ENCODE measurements at places on chromosomes 5 and 9.

DNA sequence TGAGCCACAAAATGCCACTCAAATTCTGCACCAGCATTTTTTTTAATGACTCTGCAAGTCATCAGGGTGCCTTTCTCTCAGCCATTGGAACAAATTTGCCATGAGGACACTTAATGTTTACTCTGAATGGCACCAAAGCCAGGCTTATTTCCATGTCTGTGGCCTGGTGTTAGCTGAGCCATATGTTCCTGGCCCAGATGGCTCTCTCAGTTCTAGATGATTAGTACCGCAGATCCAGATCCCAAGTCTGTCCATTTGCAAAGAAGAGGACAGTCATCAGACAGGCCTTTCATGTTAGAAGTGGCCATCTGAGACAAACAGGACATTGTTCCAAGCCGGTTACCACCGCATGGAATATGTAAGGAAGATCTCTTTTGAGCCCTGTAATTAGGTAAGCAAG lies 70.3 kb downstream of the INSYN2B start:
- peaks cover 20% of the 10 kb centered on the region for H3K36me3 ChIP-seq
- no peak overlapping the region for H3K4me3 ChIP-seq
- no peak overlapping the region for H3K27ac ChIP-seq
- no peaks in the 10 kb centered on the region for H3K4me1 ChIP-seq
- DNase-seq, result no peak

DNA sequence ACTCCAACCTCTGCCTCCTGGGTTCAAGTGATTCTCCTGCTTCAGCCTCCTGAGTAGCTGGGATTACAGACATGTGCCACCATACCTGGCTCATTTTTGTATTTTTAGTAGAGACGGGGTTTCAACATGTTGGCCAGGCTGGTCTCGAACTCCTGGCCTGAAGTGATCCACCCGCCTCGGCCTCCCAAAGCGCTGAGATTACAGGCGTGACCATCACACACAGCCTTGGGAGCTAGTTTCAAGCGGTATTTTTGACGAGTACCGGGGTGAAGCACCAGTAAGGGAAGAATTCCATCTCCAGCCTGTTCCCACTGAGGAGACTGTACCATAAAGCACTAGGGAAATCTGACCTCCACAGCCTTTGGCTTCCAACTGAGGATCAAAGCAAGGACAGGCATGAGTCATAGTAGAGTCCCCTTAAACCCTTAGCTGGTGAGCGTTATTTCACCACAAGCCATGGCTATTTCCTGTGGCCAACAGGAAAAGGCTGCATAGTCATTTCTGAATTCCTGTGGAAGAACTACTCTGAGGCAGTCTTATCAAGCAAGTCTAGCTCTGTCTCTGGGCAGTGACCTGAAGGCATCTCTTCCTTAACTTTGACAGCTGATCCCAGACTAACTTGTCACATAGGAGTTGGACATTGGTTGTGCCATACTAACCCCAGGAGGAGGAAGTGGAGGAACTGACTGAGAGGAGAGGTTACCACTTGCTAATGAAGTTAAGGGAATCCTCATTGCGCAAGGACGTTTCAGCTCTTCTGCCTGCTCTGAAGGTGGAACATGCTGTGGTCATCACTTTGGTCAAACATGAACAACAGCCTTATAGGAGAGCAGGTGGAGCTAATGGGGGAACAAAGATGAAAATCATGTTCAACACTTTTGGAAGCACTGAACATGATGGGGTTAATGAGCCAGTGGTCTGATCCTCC lies 85.8 kb upstream of the DMRT1 start:
- H3K4me3 ChIP-seq, result no peak overlapping the region
- no peak overlapping the region for H3K27ac ChIP-seq
- peaks cover 3% of the 10 kb centered on the region for H3K36me3 ChIP-seq
- peaks cover 26% of the 10 kb centered on the region for H3K4me1 ChIP-seq
- peaks cover 10% of the 10 kb centered on the region for H3K27me3 ChIP-seq

GRCh38 chr9:33128570-33128969 lies 38.6 kb downstream of the B4GALT1 start:
- H3K27me3 ChIP-seq, result no peaks in the 10 kb centered on the region
- DNase-seq, result no peak
- H3K36me3 ChIP-seq, result peaks cover 31% of the 10 kb centered on the region
- no peak overlapping the region for H3K27ac ChIP-seq

DNA sequence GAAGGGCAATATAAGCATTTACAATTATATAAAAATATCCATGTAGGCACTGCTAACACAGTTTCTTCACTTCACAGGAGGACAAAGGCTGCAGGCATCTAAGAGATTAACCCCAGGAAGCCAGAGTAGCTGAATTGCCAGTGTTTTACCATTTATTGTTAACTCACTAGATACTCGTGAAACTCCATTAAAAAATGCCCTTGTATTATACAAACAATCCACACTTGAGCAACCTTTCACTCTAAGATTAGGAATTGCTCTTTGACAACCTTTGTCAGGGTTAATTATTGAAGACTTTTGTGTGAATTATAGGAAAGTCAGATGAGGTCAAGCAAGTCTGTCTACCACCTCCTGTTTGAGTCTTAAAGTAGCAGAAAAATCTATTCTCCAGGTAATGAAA lies 317.8 kb downstream of the ADGRV1 start:
- no peak overlapping the region for H3K27ac ChIP-seq
- no peaks in the 10 kb centered on the region for H3K36me3 ChIP-seq
- no peak overlapping the region for H3K4me3 ChIP-seq
- peaks cover 41% of the 10 kb centered on the region for H3K27me3 ChIP-seq
- DNase-seq, result no peak
- peaks cover 35% of the 10 kb centered on the region for H3K4me1 ChIP-seq

DNA sequence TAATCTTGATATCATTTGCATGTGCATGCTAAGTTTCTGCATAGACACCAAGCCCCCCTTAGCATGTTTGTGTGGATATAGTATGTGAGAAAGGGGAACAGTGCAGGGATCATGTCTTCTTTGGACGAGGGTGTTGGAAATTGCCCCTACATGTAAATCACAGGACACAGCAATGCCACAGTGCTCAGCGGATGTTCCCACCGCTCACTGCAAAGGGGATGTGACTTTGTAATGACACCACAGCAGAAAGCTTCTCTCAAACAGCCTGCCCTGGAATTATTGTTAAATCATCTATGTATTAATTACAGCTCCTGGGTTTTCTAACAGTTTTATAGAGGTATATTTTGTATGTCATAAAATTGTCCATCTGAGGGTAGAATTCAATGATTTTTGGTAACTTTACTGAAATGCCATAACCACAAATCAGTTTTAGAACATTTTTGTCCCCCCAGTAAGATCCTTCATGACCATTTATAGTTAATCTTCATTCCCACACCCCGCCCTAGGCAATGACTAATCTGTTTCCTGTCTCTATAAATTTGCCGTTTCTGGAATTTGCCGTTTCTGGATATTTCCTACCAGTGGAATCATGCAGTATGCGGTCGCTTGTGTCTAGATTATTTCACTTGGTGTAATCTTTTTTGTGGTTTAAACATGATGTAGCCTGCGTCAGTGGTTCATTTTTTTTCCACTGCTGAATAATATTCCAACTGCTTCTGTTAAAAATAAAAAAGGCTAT lies 648.5 kb upstream of the WWC1 start:
- no peak for DNase-seq
- no peaks in the 10 kb centered on the region for H3K27me3 ChIP-seq
- H3K27ac ChIP-seq, result no peak overlapping the region
- H3K4me1 ChIP-seq, result no peaks in the 10 kb centered on the region

DNA sequence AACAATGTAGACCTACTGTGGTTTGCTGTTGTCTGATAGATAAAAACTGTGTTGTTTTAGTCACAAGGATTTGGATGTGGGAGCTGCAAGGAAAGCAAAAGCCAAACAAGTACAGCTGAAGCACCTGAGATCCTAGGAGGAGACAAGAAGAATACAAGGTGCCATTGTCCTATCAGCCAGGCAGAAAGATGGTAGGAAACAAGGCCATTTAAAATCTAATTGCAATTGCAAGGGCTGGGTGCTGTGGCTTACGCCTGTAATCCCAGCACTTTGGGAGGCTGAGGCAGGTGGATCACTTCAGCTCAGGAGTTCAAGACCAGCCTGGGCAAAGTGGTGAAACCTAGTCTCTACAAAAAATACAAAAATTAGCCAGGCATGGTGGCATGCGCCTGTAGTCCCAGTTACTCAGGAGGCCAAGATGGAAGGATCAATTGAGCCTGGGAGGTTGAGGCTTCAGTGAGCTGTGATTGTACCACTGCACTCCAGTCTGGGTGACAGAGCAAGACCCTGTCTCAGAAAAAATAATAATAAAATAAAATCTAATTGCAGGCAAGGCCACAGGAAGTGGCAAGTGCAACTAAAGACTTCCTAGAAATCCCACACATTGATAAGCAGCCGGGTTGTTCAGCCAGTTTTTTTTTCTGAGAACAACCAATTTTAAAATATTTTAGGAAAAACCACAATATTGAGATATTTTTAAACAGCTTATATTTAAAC lies 22.6 kb downstream of the DOCK8 start:
- H3K4me1 ChIP-seq, result peaks cover 16% of the 10 kb centered on the region
- no peak overlapping the region for H3K4me3 ChIP-seq
- H3K27me3 ChIP-seq, result no peaks in the 10 kb centered on the region
- no peak overlapping the region for H3K27ac ChIP-seq

DNA sequence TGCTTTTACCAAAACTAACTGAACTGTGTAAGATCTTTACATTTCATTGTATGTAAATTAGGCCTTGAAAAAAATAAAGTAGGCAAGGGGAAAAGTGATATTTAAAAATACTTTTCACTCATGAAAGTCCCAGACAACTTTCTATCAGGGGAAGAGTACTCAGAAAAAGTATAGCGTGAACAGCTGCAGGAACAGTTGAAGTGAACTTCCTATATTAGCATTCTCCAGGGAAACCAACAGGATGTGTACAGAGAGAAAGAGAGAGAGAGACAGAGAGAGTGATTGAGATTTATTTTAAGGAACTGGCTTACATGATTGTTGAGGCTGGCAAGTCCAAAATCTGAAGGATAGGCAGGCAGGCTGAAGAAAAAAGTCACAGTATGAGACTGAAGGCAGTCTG lies 42.0 kb downstream of the ERMP1 start:
- no peaks in the 10 kb centered on the region for H3K27me3 ChIP-seq
- peaks cover 56% of the 10 kb centered on the region for H3K4me1 ChIP-seq
- no peak overlapping the region for H3K4me3 ChIP-seq
- peaks cover 43% of the 10 kb centered on the region for H3K36me3 ChIP-seq

DNA sequence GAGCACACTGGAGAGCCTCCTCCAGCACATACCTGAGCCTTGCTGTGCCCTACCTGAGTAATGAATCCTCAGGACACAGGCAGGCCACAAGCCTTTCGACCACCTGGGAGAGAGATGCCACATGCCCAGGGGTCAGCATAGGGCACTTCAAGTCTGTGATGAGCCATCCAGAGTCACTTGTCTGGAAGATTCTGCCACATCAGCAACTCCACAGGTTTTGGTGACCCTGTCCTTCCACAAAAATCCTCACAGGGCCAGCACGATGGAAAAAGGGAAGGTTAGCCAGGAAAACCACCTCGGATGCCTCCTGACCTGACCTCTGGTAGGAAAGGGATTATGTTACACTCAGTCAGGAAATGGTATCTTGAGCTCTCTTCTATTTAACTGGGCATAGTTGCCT lies 46.8 kb downstream of the FRMD3 start:
- no peaks in the 10 kb centered on the region for H3K27me3 ChIP-seq
- H3K4me1 ChIP-seq, result no peaks in the 10 kb centered on the region
- peaks cover 2% of the 10 kb centered on the region for H3K36me3 ChIP-seq
- no peak for DNase-seq

- no peaks in the 10 kb centered on the region for H3K27me3 ChIP-seq
- peaks cover 84% of the 10 kb centered on the region for H3K36me3 ChIP-seq
- H3K4me3 ChIP-seq, result no peak overlapping the region
- no peaks in the 10 kb centered on the region for H3K4me1 ChIP-seq
- no peak overlapping the region for H3K27ac ChIP-seq
- no peak for DNase-seq
Measured at GRCh38 chr9:92850898-92851297, 26.9 kb downstream of the ZNF484 start.

DNA sequence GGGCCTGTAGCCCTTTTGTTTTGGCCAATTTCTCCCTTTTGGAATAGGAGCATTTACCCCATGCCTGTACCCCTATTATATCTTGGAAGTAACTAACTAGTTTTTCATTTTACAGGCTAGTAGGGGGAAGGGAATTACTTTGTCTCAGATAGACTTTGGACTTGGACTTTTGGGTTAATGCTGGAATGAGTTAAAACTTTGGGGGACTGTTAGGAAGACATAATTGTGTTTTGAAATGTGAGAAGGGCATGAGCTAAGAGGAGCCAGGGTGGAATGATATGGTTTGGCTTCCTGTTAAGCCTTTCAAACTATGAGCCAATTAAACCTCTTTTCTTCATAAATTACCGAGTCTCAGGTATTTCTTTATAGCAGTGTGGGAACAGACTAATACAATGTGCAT lies 168.1 kb downstream of the FGF1 start:
- no peak overlapping the region for H3K27ac ChIP-seq
- no peak for DNase-seq
- no peaks in the 10 kb centered on the region for H3K36me3 ChIP-seq
- H3K27me3 ChIP-seq, result no peaks in the 10 kb centered on the region
- H3K4me1 ChIP-seq, result no peaks in the 10 kb centered on the region
- H3K4me3 ChIP-seq, result no peak overlapping the region

GRCh38 chr5:176633598-176633997 lies 3.1 kb downstream of the EIF4E1B start:
- H3K4me1 ChIP-seq, result peaks cover 11% of the 10 kb centered on the region
- DNase-seq, result no peak
- H3K36me3 ChIP-seq, result no peaks in the 10 kb centered on the region
- H3K27me3 ChIP-seq, result peaks cover 65% of the 10 kb centered on the region
- no peak overlapping the region for H3K4me3 ChIP-seq

- H3K27ac ChIP-seq, result no peak overlapping the region
- DNase-seq, result no peak
- no peaks in the 10 kb centered on the region for H3K36me3 ChIP-seq
- peaks cover 2% of the 10 kb centered on the region for H3K4me1 ChIP-seq
Measured at GRCh38 chr5:175902026-175902425, 30.6 kb downstream of the CPLX2 start.

DNA sequence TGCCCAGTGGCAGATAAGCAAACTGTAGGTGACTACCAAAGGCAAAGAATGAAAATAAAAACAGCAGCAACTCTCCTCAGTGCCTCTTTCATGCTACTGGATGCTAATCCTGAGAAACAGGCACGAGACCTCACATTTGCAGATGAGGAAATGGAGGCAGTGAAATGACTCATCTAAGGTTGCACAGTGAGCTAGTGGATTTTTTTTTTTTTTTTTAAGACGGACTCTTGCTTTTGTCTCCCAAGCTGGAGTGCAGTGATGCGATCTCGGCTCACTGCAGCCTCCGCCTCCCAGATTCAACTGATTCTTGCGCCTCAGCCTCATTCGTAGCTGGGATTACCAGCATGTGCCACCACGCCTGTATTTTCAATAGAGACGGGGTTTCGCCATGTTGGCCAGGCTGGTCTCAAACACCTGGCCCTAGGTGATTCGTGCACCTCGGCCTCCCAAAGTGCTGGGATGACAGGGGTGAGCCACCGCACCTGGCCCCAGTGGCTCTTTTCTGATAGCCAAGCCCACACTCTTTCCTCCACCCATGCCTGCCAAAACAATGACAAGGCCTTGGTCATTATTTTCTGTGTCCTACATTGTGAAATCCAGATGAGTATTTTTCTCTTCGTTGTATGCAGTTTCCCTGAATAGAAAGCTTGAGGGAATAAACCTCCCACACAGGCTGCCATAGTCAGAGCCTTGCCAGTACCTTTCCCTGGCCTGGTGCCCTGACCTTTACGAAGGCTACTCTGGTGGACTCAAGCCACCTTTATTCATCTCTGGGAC lies 19.2 kb downstream of the DOCK2 start:
- peaks cover 64% of the 10 kb centered on the region for H3K4me1 ChIP-seq
- H3K27me3 ChIP-seq, result no peaks in the 10 kb centered on the region
- no peak for DNase-seq
- no peak overlapping the region for H3K4me3 ChIP-seq

Data from activated naive CD8-positive, alpha-beta T cell treated with anti-CD3 and anti-CD28 coated beads for 36 hours (primary cell).